Activated CD8-positive, alpha-beta memory T cell treated with anti-CD3 and anti-CD28 coated beads for 1 hour (primary cell): ENCODE measurements at places on chromosomes 13 and 19.
A peak's percentile ranks its signal among the peaks of the same experiment; 100 is the strongest.

- DNase-seq: no peak
Observed at GRCh38 chr13:106568299-106569003, 514 bp upstream of the ARGLU1 start.

GRCh38 chr13:32300920-32301319 is 14.2 kb downstream of the ZAR1L start:
- no peak for DNase-seq

DNA sequence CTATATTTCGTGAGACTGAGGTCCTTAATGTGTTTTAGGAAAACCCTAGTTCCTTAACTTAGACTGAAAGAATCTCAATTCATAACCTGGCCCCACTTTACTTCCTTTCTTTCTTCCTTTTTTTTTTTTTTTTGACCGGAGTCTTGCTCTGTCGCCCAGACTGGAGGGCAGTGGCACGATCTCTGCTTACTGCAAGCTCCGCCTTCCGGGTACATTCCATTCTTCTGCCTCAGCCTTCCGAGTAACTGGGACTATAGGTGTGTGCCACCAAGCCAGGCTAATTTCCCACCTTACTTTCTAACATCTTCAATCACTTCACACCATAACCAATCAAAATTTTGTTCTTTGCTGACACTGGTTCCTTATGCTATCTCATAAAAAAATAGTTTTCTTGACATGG is 2097.0 kb downstream of the PCDH9 start:
- no peak for DNase-seq

DNA sequence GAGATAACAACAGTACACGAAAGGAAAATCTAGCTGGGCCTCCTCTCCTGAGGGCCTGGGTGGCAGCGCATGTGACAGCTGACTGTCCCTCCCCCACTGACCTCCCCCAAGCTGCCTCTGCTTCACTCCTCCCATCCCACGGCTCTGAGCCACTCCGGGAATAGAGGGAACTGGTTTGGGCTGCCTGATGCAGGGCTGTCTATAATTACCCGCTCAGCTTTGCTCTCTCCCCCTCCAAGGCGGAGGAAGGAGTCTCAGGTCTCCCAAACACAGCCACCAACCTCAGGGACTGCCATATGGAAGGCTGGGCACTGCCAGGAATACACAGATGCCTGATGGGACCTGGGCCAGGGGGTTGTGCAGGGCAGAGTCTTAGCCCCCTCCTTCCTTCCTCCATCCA is 7.9 kb downstream of the NAPA start:
- DNase-seq: no peak

- no peak for DNase-seq
Observed at GRCh38 chr19:5655412-5655811, 24.9 kb downstream of the MICOS13 start.

DNA sequence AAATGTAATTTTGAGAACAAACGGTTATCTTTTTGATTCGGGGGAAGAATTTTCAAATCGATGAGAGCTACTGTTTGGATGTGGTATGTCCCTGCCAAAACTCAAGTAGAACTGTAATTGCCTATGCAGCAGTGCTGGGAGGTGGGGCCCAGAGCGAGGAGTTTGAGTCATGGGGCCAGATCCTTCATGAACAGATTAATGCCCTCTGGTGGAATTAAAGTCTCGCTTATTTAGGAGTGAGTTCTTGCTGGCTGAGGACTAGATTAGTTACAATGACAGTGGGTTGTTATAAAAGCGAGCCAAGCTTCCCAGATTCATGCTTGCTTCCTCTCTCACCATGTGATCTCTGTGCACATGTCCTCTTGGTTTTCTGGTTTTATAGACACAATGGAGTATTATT is 11.8 kb upstream of the PRR20A start:
- DNase-seq: no peak

GRCh38 chr19:21483589-21484170 is 21.7 kb upstream of the ZNF429 start:
- peak; percentile 54 for DNase-seq

DNA sequence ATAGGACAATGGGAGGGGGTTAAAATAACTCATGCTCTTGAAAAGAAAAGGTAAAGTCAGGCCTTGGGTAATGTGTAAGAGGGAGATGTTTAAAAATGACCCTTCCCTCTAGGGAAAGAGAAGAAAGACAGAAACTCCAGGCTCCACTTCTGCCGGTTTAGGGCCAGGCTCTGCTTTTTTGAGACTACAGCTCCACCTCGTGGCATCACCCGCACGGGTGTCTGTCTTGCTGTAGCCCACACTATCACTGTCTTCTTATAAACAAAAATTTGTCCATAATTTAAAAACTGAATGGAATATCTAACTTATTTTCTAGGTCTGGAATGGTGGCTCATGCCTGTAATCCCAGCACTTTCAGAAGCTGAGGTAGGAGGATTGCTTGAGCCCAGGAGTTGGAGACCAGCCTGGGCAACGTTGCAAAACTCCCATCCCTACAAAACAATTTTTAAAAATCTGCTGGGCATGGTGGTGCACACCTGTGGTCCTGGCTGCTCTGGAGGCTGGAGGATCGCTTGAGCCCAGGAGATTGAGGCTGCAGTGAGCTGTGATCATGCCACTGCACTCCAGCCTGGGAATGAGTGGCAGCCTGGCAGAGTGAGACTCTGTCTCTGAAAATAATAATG is 65.1 kb upstream of the GTF3A start:
- DNase-seq: peak; percentile 27

- no peak for DNase-seq
Observed at GRCh38 chr13:48723168-48723567, 69.4 kb downstream of the CYSLTR2 start.

DNA sequence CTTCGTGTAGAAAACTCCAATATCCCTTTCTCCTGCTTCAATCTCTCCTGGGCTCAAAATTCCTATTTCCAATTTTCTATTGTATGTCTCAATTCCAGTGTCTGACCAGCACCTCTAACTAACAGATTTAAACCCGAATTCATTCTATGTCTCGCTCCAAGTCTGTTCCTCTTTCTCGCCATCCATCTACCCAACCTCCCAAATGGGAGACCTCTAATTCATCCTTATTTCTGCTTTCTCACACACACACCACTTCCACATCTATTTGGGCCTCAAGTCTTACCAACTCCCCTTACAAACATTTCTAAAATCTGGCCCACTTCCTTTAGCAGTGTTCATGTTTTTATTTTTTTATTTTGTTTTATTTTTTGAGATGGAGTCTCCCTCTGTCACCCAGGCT is 53.3 kb downstream of the MBD3L2B start:
- no peak for DNase-seq

DNA sequence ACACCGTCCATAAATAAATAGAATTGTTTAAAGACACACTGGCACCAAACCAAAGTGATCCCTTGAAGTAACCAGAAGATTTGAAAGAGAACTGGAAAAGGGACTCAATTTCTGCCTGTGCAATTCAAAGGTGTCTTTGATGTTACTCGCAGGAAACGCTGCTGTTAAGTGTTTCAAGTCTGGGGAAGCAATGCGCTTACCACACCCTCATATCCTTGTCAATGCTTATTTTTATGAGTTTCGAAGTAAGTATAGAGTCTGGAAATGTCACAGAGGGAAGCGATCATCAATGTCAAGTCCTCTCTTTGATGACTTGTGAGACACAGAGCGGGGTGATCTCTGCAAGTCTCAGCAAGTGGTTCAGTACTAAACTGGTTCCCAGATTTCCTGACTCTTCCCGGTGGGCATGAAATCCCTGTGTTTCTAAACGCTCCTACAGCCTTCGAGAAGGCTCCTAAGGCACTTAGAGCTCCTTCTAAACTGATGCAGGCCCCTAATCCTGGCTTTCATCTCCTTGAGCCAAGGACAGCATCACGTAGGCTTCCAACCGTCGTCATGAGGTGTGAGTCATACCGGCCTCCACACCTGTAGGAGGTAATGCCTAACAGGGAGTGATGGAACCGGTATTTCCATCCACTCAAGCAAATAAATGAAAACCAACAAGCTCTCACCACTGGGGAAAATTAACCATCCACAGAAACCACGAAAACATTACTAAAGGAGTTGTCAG is 22.8 kb downstream of the SYDE1 start:
- DNase-seq: no peak

- DNase-seq: no peak
Observed at GRCh38 chr19:29965492-29965891, 23.5 kb downstream of the URI1 start.

DNA sequence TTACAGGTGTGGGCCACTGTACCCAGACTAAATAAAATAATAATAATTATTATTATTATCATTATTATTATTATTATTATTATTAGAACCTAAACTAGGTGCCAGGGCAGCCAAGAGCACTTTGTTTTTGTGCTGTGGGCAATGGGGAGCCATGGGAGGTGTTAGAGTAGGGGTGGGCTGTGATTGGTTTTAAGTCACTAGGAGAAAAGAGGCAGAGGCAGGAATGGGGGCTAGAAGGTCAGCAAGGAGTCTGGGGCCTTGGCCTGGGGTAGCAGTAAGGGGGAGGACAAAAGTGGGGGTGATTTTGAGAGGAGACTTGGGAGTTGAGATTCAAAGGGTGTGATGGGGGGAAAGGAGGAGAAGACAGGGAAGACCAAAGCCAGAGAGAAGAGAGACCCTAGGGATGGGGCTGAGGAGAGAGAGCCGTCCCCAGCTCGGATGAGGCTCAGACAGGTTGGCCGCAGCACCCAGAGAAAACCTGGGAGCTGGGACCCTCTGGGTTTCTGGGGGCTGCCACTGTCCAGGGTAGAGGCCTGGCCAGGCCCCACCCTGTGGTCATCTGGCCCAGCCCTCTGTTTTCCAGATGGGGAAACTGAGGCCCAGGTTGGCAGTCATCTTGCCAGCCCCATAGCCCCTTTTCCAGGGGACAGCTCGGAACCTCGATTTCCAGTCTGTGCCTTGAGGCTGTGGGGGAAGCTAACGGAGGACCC is 17.8 kb upstream of the BTBD2 start:
- DNase-seq: no peak

GRCh38 chr13:109790942-109791605 is 4.7 kb upstream of the IRS2 start:
- DNase-seq: no peak

GRCh38 chr13:32114284-32114950 is 82.8 kb downstream of the FRY start:
- DNase-seq: no peak

GRCh38 chr13:40317980-40318327 is 348.5 kb downstream of the FOXO1 start:
- DNase-seq: no peak

DNA sequence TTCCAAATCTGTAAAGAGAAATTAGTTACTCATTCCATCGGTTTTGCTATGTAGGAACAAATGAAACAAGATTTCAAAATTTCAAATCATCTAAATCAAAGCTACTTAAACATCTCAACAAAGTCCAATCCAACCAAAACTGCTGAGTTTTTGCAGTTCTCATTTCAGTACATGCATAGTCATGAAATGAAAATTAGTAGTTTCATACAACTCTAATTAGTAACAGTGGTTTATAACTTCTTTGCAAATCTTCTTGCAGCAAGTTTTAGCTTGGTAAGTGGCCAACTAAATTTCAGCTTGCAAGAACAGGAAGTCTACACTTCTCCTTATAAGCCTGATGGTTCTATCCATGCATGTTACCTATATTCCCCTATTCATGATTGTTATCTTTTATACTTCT is 75.6 kb downstream of the SPRY2 start:
- no peak for DNase-seq

DNA sequence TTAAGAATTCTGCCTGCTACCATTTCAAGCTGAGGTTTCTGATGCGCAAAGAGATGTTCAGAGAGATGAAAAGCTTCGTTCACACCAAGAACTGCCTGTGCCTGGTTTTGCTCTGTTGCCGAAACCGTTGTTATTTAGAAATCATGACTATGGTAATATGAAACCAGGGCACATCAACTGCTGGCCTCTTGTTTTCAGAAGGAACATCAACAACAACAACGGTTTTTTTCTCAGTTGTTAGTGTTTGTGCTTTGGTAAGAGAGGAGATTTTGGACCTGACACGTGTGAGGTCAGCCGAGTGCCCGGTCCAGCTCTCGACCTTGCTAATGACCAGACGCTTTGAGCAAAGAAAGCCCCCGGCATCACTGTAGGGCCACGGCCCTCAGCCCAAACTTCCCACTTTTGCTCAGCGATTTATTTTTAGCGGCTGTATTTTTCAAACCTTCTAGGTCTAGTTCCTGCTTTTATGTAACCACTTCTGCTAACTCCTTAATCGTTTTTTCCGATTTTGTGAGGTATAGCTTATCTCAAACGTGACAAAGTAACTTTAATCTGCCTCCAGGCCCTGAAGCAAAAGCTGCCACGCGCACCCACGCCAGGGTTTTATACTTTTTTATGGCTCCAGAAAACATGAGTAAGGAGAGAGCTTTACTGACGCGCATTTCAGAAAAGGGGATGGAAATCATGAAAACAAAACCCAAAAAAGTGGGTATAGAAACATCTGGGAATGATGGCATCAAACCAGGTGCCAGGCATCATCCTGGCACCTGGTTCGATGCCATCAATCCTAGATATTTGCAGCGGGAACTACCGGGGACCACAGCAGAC is 42.0 kb downstream of the KLF2 start:
- no peak for DNase-seq

GRCh38 chr19:51114087-51114729 is 6.0 kb upstream of the CTU1 start:
- no peak for DNase-seq

DNA sequence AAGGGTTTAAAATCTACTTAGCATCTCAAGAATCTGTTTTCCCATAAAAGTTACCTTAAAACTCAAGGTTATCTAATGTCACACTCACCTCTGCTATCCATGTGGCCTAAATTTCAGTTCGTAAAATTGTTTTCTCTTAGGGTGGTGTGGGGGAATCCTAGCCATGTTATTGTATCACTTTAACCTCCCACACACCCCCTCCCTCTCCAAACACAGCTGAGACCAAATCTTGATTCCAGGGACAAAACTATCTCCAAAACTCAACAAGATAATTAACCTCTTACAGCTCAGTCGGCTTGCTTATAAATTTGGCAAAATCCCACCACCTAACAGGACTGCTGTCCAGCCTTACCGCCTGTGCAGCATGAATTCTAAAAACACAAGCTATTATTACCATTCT is 3.8 kb downstream of the CARS2 start:
- no peak for DNase-seq

DNA sequence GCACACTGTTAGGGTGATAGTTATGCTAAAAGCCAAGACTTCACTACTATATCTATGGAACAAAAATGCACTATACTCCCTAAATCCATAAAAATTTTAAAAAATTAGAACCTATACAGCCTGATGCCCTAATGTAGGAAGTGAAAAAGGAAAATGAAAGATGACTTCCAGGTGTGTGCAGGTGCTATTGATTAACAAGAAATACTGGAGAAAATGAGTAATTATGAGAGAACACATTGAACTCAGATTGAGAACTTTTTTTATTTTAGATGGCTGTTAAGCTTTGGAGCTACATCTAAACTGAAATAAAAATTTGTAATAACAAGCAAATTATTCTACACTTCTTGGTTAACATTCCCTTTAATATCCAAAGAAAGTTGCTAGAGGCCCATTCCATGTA is 1015.7 kb downstream of the PCDH9 start:
- DNase-seq: no peak

DNA sequence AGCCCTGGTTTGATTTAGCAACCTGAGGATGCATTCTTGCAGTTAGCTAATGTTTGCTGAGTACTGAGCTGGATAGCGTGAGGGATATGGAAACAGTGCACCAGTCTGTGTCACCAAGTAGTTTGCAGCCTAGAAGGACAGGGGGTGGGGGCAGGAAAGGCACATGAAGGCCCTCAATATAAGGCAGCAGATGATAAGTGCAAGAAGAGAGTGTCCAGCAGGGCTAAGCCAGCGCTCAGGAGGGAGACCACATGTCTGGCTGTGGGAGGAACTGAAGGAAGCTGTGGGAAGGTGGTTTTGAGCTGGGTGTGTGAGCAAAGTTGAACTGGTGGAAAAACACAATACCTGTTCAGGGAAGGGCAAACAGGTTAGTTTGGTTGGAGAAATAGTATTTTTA is 1.7 kb downstream of the CXCL17 start:
- DNase-seq: no peak

GRCh38 chr19:46845959-46846459 is 4.6 kb downstream of the AP2S1 start:
- no peak for DNase-seq
